Left cardiac atrium (tissue), 4 donors: ENCODE measurements at places on chromosomes 3 and 15.
A peak's percentile ranks its signal among the peaks of the same experiment; 100 is the strongest.

GRCh38 chr3:173826901-173827609 is 429.5 kb downstream of the NLGN1 start:
- DNase-seq: no peak

DNA sequence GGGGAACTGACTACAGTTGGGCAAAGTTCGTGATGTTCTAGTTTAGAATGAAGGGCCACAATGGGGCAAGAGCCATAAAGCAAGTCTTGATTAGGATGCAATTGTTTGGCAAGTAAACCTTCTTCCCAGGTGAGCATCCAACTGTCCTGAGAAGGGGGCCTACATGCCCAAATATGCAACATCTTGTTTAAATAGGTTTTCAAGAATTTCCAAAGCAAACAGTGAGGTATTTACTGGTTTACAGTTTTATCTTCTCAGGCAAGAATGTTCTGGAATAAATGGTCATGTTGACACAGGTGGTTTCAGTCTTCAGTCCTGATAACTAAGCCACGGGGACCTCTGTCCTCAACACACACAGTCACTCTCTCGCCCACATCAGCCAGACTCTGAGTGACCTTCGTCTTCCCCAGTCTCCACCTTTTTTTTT is 90.3 kb upstream of the FAM174B start:
- DNase-seq: no peak

GRCh38 chr3:134796281-134797056 is 1.4 kb downstream of the EPHB1 start:
- no peak for DNase-seq

- DNase-seq: peak; percentile 39
Observed at GRCh38 chr15:90035840-90036230, 34.7 kb downstream of the ZNF710 start.

DNA sequence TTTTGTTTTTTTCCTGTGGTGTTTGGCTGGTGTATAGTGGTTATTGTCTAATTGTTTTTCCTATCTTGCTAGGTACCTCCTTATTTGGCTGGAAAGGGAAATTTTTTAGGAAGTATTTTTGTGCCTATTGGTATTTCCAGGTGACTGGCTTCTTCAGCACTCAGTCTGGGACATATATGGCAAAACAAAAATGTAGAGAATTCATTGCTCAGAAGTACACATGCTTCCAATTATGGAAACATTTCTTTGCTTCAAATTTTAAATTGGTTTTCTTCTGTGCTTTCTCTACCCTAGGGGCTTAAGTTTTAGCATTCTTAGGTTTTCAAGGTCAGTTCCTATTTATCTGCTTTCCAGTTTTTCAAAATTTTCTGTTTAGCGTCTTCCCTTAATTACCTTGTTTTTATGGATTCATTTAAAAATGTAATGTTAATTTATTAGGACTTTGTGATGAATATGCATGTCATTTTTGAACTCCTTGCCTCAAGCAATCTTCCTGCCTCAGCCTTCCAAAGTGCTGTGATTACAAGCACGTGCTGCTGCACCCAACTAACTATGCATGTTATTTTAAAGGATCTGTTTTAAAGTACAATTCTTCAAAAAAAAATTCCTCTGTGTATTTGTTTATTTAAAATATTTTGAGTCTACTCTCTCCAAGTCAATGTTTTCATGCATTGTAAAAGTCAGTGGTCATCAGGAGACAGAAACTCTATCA is 231.9 kb upstream of the DPPA4 start:
- no peak for DNase-seq

GRCh38 chr15:39878406-39878785 is 41.7 kb downstream of the GPR176 start:
- no peak for DNase-seq

GRCh38 chr3:69738315-69738714 is 949 bp upstream of the MITF start:
- DNase-seq: no peak

GRCh38 chr3:123708531-123708930 is 123.7 kb upstream of the HACD2 start:
- DNase-seq: no peak

GRCh38 chr3:62131620-62132019 is 241.7 kb downstream of the FEZF2 start:
- DNase-seq: no peak

- DNase-seq: no peak
Observed at GRCh38 chr3:128006061-128007032, 45.9 kb upstream of the SEC61A1 start.

- DNase-seq: no peak
Observed at GRCh38 chr15:55768670-55769185, 25.8 kb upstream of the PRTG start.

- no peak for DNase-seq
Observed at GRCh38 chr3:141928631-141929270, 52.3 kb downstream of the ATP1B3 start.

GRCh38 chr3:4981665-4982494 is 2.6 kb downstream of the BHLHE40 start:
- DNase-seq: no peak

DNA sequence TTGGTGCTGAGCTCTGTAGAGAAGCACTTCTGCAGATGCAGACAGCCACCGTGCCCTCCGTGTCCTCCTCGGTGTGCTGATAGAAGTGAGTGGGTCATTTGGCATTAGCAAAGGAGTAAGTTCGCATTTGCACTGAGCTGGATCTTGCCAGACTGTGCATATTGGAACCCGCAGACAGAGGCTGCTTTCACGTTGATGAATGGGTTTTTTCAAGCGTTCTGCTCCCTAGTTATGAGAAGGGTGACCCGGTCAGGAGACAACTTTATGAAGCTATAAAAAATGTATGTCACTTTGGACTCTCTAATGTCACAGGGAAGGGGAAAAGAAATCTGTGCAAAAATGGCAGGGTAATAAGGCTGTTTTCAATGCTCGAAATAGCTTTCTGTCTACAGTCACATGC is 739.4 kb downstream of the MCTP2 start:
- DNase-seq: no peak

GRCh38 chr15:60721257-60721626 is 242.3 kb upstream of the ICE2 start:
- DNase-seq: no peak

DNA sequence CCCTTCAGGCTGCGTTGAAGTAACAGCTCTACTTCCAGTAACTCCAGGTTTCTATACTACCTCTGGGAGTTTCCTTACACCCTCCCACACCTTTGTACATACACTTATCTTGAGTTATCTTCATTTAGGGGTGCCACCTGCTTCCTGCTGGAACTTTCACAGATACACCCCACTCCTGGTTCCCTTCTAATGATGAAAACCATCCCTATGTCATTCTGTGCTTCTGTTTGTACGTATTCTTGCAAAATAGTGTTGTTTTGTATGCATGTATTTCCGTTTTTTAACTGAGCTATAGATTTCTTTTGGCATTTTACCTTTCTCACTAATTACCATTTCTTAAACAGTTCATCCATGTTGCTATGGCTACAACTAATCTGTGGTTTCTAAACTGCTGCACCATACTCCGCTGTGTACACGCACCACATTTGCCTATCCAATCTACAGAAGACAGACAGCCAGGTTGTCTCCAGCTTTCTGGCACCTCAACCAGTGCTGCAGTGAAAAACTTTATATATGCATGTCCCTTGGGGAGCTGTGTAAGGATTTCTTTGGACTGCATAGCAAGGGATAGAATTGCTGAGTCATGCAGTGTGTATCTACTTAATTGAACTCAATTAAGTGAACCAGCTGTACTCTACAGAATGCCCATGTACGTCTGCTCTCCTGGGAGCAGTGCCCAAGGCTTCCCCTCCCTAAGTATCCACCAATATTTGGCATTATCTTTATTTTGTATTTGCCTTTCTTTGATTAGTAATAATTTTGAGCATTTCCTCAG is 61.4 kb upstream of the ST8SIA2 start:
- DNase-seq: no peak

DNA sequence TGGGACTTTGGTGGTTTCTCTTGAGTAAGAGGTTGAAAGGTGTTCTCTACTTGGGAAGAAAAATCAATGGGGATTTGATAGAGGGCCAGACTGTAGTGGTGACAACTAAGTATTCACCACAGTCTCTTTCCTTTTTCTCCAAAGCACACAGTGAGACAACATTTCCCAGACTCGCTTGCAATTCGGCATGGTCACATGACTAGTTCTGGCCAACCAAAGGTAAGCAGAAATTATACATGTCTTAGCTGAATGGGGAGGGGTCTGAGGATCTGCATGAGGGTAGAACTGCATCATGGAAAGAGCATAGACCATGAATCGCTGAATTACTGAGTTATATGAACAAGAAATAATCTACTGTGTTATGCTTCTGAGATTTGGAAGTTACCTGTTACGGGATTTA is 144.5 kb upstream of the MYRIP start:
- DNase-seq: no peak

- DNase-seq: no peak
Observed at GRCh38 chr15:39497759-39498565, 82.9 kb upstream of the THBS1 start.

GRCh38 chr3:65109966-65110500 is 422.2 kb upstream of the ADAMTS9 start:
- DNase-seq: no peak

- DNase-seq: no peak
Observed at GRCh38 chr3:15092686-15093085, 6.3 kb downstream of the RBSN start.

DNA sequence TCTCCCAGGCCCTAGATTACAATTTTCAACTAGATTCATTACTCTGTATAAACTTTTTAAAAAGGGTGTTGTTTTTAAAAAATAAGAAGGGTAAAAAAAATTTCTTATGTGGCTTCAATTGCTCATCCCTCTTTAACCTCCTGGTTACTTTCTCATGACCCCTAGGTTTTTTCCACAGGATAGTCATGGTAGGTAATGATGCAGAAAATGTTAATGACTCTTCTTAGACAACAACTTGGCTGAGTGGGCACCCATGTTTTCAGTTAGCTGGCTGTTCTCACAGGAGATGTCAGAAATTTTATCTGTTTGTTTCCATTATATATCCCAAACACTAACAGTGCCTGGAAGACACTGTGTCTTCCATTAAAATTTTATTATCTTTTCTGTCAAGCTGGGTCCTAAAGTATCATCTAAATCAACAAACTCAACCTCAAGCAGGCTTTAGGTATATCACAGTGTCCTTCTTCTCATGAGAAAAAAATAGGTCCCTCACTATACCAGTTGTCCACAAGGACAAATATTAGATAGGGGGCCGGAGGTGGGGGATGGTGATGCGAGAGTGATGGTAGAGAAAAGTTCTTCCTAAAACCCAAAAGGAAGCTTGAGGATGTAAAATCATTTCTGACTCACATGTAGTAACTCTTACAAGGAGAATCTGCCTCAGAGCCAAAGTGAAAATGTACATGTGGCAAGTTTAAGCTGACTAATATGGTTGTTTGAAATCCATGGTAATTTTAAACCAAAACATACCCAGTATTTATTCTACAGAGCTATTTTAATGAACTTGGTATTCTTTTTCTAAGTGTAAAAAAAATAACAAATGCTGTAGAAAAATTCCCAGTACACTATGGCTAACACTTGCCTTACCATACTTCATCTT is 43.3 kb downstream of the PLOD2 start:
- no peak for DNase-seq

- no peak for DNase-seq
Observed at GRCh38 chr3:95002438-95003046, 939.7 kb downstream of the NSUN3 start.

DNA sequence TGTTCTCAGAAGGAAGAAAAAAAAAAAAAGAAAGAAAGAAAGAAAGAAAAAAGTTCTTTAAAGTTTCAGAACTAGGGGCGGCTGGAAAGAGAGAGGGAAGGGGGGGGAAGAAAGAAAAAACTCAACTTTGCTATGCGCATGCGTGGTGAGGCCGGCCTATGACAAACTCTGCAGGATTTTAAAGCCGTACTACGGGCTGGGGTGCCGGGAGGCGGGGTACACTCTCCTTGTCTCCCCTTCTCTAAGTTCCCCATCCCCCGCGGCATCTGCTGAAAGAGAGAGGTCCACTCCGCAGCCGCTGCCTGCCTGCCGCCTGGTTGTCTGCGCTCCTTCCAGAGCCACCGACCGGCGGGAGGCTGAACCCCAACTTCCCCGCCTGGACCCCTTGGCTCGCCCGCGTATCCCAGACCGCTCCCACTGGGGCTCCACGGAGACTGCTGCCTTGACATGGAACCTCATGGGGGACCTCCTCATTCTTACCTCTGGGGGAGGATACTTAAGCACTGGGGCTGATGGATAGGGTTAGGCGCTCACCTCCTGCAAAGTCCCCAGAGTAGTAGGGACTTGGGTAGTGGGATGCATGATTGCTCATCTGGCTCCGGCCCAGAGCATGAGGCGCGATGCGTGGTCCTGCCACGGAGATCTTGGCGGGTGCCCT is 1.4 kb upstream of the WNT5A start:
- peak; percentile 68 for DNase-seq

- peak; percentile 90 for DNase-seq
Observed at GRCh38 chr3:129224984-129225393, 24.4 kb upstream of the COPG1 start.
